ENCODE measurements at places on chromosomes 7 and 10.

DNA sequence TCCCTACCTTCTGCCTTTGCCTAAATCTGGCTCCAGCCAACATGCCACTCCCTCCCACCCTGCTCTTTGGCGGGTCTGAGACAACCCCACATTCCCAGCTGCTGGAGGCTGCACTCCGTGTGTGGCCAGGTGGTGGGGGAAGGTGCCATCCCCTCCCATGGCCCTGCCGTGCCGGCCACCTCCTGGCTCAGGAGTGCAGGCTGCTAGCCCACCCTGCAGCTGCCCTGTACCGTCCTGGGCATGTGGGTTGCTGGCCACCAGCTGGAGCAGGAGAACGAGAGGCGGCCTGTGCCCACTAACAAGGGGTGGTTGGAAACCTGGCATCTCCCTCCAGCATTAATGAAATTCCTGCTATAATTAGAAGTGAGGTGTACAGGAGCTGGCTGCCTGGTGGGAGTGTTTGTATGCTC is 97.6 kb downstream of the ZMIZ1 start:
- DNase-seq, result no peak

DNA sequence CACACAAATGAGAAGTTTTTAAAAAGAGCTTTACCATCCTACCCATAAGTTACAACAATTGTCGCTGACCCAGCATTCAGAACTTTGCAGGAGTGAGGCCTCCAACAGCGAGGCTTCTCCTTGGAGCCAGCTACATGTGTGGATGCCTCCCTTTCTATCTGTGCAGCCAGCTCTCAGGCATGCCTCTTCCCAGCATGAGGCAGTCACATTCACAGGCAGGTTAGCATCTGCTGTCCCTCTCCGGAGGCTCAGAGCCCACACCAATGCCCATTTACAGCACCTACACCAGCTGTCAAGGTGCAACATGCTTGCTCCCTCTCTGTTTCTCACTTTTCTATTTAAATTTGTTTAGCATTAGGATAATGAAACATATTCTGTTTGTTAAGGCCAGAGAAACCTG is 278.7 kb upstream of the PODXL start:
- no peak for DNase-seq

GRCh38 chr7:35258868-35259522 is 5.1 kb upstream of the TBX20 start:
- DNase-seq, result no peak

GRCh38 chr10:79097021-79097872 is 28.5 kb downstream of the ZMIZ1 start:
- no peak for DNase-seq

DNA sequence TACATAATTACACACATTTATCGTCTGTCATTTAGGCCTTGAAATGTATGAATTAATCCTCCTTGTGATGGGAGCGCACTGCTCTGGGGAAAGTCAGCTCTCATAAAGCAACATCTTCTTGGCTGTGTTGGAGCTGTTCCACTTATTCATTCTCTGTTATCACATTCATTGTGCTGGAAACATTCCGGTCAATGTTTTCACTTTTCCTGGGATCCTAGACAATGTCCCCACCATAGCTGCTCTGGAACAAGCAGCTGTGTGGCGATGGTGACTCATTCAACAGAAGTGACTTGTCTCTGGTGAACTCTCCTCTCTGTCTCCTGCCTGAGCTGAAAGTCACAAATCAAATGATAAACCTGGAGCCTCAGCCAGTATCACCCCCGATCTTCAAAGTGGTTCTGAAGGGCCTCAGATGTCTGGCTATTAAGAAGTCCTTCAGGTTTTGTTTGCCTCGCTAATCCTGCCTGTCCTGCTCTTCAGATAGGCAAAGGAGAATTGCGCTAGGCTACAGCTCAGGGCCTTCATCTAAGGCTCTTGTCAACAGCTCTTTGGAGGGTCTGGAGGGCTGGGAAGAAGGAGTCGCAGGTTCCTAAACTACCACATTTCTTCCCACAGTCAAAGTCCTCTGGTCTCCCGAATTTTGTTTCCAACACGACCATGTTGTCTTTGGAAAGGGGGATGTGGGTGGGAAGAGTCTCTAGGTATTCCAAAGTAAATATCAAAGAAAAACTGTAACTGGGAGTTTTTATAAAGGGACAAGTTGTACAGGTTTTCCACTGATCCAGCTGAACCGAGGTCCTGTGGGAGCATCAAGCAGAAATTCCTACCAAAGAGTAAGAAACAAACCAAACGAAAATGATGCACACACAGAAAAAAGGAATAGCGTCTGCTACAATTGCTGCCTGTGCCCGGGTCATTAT is 29.3 kb downstream of the KLF6 start:
- no peak for DNase-seq

- no peak for DNase-seq
Observed at GRCh38 chr10:28400176-28400575, 97.3 kb upstream of the MPP7 start.

- DNase-seq, result no peak
Observed at GRCh38 chr7:64802699-64803098, 8.5 kb downstream of the ZNF138 start.

GRCh38 chr7:141685285-141686023 is 16.5 kb downstream of the DENND11 start:
- DNase-seq, result no peak

GRCh38 chr10:94983555-94983954 is 45.1 kb downstream of the CYP2C9 start:
- no peak for DNase-seq

DNA sequence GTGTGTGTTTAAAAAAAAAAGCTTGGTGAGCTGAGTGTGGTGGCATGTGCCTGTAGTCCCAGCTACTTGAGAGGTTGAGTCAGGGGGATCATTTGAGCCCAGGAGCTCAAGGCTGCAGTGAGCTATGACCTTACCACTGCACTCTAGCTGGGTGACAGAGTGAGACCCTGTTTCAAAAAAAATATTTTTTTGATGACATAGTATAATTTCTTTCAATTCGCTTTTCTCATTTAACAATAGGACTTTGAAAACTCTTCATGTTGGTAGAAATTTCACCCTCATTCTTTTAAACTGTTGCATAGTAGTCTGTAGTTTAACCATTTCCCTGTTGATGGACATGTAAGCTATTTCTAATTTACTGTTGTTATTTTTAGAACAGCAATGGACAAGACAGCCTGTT is 55.7 kb upstream of the EXOC6 start:
- no peak for DNase-seq

- DNase-seq, result no peak
Observed at GRCh38 chr10:15313047-15313446, 58.0 kb downstream of the FAM171A1 start.

DNA sequence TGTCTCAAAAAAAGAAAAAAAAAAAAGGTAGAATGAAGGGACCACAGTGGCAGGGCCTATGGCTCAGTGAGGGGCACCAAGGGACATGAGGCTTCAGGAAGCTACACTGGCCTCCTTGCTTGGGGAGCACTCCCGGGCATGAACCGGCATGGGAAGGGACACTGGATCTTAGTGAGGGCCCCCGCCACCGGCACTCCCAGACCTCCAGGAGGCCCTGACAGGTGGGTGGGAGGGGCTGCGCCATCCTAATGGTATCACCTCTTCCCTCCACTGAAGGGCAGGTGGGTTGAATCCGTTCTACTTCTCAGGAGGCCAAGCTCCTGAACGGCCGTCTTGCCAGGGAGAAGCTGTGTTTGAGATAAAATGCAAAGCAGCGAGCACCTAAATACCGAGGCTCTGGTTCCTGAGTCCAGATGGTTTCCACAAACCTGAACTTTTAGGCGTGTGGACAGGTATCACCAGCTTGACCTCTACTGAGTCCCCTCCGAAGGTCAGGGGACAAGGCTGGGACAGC is 69.8 kb downstream of the C10orf143 start:
- DNase-seq, result no peak

DNA sequence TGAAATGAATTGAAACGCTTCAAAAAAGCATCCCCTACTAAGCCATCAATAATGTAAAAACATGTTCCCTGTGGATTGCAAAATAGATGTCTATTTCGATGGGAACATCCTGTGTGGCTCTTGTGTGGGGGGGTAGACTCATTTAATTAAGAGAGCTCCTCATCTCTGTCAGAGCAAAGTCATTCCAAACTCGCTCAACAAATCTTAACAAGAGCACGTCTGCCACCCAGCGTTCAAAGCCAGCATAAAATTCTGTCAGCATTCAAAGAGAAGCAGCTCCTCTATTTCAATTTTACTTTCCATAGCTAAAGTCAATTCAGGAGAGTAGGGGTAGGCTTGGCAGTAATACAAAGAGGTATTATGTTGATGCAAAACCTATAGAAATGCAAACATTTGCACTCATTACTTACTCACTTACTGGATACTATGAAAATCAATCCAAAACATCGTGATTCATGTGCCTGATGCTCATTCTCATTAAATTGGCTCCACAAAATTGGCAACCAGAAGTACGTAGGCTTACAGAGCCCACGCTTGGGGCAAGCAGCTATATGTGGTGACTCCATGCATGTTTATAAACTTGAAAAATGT is 114.9 kb downstream of the IPMK start:
- DNase-seq, result peak; percentile 1

GRCh38 chr7:45435846-45436245 is 138.3 kb upstream of the ADCY1 start:
- DNase-seq, result no peak

GRCh38 chr10:98417481-98417959 is 2.5 kb upstream of the PYROXD2 start:
- no peak for DNase-seq

DNA sequence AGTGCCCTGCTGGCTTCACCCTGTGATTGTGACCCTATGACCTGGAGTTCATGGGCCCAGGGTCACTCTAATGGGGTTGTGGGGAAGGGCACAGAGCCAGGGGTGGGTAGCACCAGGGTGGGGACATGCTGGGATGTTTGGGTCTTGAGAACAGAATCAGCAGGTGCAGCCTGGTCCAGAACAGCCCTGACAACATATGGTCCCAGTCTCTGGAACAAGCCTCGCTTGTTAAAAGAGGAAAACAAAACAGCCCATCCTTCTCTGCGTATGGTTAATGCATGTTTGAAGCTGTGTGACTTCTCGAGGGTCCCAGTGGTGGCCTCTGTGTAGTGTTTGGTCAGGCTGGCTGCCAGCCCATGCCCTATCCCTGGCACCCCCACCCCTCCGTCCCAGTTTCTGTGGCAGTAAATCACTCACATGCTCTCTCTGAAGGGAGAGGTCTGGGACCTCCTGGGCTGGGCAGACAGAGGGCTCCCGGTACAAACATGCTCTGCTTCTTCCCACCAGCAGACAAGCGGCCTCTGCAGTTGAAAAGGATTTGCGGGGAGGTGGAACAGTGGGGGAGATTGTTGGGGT is 79.4 kb downstream of the FAM241B start:
- DNase-seq, result no peak

- DNase-seq, result no peak
Observed at GRCh38 chr7:102093599-102094315, 192.9 kb upstream of the SH2B2 start.

DNA sequence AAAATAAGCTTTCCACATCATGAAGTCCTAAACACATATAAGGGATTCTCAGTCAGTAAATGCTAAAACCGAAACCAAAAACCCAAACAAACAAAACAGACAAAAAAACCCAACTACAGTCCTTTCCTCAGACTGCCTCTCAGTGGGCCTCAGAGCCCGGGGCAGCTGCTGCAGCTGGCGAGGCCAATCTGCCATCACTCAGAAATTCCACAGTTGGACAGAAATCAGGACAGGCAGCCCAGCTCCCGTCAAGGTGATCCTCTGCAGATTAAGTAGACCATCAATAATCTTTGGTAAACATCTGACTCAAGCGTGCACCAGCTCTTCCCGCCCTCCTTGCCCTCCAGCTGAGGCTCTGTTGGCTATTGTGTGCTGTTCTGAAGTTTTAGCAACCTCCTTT is 142.2 kb downstream of the ATXN7L1 start:
- DNase-seq, result no peak

GRCh38 chr7:105649727-105650381 is 68.6 kb upstream of the EFCAB10 start:
- DNase-seq, result no peak

DNA sequence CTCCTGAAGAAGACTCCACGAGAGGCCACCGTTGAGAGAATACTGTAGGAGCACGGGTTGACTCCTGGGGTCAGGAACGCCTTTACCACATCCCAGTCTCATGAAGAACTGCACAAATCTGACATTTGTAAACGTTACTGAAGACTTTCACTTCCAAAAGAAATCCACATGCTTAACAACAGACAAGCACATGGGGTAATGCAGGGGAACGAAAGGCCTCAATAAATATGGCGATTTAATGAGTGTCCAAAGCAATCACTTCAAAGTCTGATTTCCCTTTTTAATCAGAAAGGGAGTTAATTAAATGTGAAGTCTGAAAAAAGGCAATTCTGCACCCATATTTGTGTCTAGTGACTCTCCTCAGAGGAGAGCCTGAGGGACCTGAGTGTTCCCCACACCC is 94.3 kb upstream of the SLC26A5 start:
- DNase-seq, result no peak

GRCh38 chr7:121083138-121083789 is 94.8 kb downstream of the CPED1 start:
- no peak for DNase-seq

DNA sequence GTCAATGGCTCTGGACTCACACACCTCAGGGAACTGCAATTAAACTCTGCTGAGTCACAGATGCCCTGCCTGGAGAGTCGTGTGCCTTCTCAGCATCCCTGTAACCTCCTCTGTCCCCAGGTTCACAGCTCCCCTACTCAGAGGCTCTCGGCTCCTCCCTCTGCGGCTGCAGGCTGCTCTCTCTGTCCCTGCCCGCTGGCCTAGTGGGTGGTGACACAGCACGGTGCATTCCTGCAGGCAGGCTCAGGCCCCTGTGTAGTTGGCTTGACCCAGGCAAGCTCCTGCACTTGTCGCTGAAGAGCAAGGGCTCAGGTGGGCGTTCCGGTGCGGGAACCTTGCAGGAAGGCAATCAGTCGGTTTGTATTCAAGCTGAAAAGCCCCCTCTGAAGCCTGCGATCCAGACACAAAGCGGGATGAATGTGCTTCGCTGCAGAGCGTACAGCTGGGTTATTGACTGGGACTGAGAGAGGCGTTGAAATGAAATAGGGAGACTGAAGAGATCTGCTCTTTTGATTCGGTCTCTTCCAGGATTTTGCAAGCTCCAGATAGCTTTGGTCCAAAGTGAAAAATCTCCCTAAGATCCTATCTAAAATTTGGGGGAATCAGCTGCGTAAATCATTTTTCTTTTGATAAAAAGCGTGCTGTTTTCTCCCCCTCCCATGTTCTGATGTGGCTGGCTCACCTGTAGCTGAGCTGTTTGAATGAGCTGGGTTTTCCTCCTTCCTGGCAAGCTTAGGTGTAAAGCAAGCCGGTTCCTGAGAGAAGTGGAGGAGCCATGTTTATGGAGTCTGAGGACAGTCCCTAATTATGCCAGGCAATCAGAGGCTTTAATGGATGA is 208.7 kb upstream of the PHYHIPL start:
- DNase-seq, result no peak

DNA sequence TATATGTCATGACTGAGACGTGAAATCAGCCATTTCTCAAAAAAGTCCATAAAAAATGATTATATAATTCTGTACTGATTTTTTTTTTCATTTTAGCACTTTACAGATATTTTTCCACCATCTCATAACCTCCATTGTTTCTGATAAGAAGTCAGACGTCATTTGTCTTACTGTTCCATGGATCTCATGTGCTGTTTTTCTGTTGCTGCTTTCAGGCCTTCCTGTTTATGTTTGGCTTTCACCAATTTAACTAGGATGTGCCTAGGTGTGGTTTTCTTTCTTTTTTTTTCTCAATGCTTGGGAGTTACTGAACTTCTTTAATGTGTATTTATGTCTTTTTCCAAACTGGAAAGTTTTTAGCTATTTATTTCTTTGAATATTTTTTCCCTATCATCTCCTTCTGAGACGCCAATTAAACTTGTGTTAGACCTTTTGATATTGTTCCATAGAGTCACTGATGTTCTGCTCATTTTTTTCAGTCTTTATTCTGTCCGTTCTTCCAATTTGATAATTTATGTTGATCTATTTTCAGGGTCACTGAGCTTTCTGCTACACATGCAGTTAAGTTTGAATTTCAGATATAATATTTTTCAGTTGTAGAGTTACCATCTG is 43.3 kb downstream of the TAF3 start:
- no peak for DNase-seq

All from activated T-cell treated with anti-CD3 and anti-CD28 coated beads for 4 hours (primary cell).